Natural killer cell treated with Interleukin-12 subunit alpha and Interleukin-12 subunit beta and Interleukin-15 and Interleukin-18, amount 100 ng/mL, for 72 hours (primary cell): ENCODE measurements at places on chromosomes 7 and 10. TPM values are rescaled to one million over a fixed set of nuclear protein-coding genes. Genes with fewer than 3 reads are reported as not detected.

DNA sequence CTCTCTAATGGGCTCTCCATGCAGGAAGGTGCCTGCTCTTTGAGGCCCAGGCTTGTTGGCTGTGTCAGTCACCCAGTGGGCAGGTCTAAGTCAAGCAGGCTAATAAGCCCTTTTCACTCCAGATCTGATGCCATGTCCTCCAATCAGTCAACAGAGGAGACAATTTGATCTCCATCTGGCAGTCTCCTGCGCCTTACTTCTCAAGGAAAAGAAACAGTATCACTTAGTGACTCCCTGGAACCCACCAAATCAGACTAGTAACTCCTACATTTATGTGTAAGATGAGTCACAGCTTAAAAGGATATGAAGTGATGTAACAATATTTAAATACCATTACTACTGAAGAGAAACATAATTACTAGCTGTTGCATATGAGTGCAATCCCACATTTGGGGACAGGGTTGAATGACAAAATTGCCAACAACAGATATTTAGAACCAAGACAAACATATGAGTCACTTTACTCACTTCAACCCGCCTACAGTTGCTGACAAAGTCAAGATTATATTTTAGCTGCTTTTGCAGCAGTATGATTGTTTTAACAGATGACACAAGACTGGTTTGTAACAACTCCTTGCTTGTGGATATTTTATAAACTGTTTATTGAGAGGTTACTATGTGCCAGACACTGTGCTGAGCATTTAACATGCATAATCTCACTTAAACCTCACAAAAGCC lies 72.1 kb downstream of the USP6NL start:
- peaks cover 2% of the 10 kb centered on the region for H3K27me3 ChIP-seq
- H3K36me3 ChIP-seq, result no peaks in the 10 kb centered on the region
- H3K4me3 ChIP-seq, result no peak overlapping the region

- peaks cover 18% of the 10 kb centered on the region for H3K4me1 ChIP-seq
- no peaks in the 10 kb centered on the region for H3K27me3 ChIP-seq
- H3K36me3 ChIP-seq, result no peaks in the 10 kb centered on the region
- DNase-seq, result peak; percentile 8
- no peak overlapping the region for H3K4me3 ChIP-seq
These were observed 6.4 kb downstream of the ADCK2 start for GRCh38 chr7:140679186-140679585.

- no peaks in the 10 kb centered on the region for H3K36me3 ChIP-seq
- DNase-seq, result no peak
- no peaks in the 10 kb centered on the region for H3K4me1 ChIP-seq
- H3K27me3 ChIP-seq, result peaks cover 3% of the 10 kb centered on the region
- H3K4me3 ChIP-seq, result no peak overlapping the region
- no peak overlapping the region for H3K27ac ChIP-seq
These were observed 216.0 kb downstream of the CALN1 start for GRCh38 chr7:72196176-72196575.

DNA sequence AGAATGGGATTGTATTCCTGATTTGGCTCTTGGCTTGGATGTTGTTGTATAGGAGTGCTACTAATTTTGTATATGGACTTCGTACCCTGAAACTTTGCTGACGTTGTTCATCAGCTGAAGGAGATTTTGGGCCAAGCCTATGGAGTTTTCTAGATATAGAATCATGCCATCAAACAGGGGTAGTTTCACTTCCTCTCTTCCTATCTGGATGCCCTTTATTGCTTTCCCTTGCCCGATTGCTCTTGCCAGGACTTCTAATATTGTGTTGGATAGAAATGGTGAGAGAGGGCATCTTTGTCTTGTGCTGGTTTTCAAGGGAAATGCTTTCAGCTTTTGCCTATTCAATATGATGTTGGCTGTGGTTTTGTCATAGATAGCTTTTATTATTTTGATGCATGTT lies 92.3 kb downstream of the CCDC7 start:
- H3K4me1 ChIP-seq, result no peaks in the 10 kb centered on the region
- H3K27me3 ChIP-seq, result no peaks in the 10 kb centered on the region
- DNase-seq, result no peak

DNA sequence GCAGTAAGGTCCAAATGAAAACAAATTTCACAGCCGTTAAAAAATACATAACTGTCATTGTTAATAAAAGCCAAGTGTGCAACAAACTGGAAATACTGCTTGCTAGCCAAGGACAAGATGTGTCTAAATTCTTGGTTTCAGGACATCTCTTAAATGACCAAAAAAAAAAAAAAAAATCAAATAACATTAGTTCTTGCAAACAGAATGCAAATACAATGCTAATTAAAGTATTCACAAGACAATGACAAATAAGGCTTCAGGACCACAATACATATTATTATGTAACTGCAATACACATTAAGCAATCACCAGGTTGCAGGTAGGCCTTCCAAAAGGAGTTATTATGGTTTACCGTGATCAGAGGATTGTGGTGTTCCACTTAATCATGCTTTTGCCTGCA lies 3.6 kb downstream of the ARHGAP21 start:
- H3K27me3 ChIP-seq, result no peaks in the 10 kb centered on the region
- H3K36me3 ChIP-seq, result no peaks in the 10 kb centered on the region
- no peak overlapping the region for H3K4me3 ChIP-seq
- no peak for DNase-seq
- H3K27ac ChIP-seq, result no peak overlapping the region
- H3K4me1 ChIP-seq, result peaks cover 9% of the 10 kb centered on the region

DNA sequence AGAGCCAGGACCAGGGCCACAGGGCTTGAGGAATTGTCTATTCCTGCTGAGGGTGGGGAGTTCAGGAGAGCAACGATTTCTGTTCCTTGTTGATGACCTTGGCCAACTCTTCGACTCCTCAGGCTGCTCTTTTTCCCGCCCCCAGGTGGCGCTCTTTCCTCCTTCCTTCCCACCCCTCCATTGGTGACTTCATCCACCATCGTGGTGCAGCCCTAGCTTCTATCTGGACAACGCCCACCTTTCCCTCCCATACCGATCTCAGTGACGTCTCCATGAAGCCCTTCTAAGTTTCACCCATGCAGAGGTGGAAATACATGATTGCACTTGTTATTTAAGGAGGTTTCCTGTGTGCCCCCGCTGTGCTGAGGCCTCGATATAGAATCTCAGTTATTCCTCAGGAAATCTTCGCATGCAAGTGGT lies 22.1 kb upstream of the CARD11 start:
- H3K27ac ChIP-seq, result peak overlapping the region; percentile 88
- DNase-seq, result peak; percentile 75
- H3K4me1 ChIP-seq, result peaks cover 79% of the 10 kb centered on the region

The TMEM270 gene
- total RNA-seq, result not detected

DNA sequence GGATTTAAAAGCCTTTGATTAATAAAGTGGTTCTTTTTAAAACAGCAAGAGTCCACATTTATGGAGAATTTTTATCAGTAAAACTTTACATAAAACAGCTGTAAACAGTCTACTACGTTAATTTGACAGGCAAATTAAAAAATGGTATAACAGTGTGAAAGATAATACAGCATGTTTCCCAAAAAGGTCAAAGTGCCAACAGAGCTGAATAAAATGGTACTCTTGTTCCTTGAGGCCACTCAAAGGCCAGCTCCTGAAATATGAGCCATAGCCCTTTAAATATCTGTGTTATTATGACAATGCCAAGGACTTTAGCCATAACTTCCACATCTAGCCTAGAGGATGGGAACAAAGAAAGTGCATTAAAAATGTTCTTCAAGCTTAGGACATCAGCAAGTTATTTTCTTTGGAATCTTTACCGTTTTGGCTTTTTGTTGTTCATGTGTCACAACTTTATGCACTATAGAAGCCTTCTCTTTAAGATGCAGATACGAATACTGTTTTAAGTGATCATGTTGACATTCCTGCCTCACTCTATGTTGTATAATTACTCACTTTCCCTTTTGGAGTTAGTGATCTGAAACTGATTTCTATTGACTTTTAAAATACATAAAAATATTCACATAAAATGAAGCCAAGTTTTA lies 165.6 kb downstream of the RNLS start:
- no peaks in the 10 kb centered on the region for H3K4me1 ChIP-seq
- no peak overlapping the region for H3K4me3 ChIP-seq
- no peak for DNase-seq
- H3K27ac ChIP-seq, result no peak overlapping the region

GRCh38 chr10:104259999-104260774 lies 5.5 kb downstream of the GSTO1 start:
- H3K36me3 ChIP-seq, result peaks cover 50% of the 10 kb centered on the region
- no peak for DNase-seq
- H3K27ac ChIP-seq, result peak overlapping the region; percentile 83
- peaks cover 71% of the 10 kb centered on the region for H3K4me1 ChIP-seq
- H3K27me3 ChIP-seq, result no peaks in the 10 kb centered on the region

The CLEC5A gene
- total RNA-seq, result not detected

DNA sequence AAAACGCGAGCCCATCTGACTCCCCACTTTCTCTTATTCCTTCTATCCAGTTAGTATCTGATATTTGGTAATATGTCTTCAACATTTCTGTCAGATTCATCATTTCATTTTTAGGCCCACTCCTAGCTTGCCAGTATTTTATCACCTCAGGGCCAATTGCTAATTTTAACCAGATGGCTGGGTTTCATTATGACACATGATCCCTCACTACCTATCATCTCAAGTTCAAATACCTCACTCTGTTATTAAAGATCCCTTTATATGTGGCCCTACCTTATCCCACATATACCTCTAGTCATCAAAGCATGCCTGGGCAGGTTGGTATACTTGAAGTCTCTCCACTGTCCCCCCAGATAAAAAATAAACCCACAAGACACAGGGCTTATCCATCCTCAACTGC lies 104.9 kb downstream of the RNLS start:
- H3K27me3 ChIP-seq, result no peaks in the 10 kb centered on the region
- DNase-seq, result no peak
- no peaks in the 10 kb centered on the region for H3K4me1 ChIP-seq
- no peaks in the 10 kb centered on the region for H3K36me3 ChIP-seq
- no peak overlapping the region for H3K27ac ChIP-seq

DNA sequence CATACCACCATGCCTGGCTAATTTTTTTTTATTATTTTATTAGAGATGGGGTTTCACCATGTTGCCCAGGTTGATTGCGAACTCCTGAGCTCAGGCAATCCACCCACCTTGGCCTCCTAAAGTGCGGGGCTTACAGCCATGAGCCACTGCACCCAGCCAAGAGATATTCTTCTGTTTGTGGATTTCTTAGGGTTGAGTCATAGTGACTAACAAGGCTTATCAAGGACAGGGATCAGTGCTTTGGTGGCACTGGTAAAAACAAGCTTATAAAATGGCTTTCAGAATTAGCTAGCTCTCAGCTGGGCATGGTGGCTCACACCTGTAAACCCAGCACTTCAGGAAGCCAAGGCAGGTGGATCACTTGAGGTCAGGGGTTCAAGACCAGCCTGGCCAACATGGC lies 122.4 kb downstream of the ZNF248 start:
- no peaks in the 10 kb centered on the region for H3K27me3 ChIP-seq
- no peak for DNase-seq
- no peak overlapping the region for H3K27ac ChIP-seq

GRCh38 chr7:4113976-4114375 lies 568.1 kb upstream of the FOXK1 start:
- no peak overlapping the region for H3K27ac ChIP-seq
- H3K4me1 ChIP-seq, result no peaks in the 10 kb centered on the region
- no peak for DNase-seq
- no peaks in the 10 kb centered on the region for H3K27me3 ChIP-seq
- no peak overlapping the region for H3K4me3 ChIP-seq

DNA sequence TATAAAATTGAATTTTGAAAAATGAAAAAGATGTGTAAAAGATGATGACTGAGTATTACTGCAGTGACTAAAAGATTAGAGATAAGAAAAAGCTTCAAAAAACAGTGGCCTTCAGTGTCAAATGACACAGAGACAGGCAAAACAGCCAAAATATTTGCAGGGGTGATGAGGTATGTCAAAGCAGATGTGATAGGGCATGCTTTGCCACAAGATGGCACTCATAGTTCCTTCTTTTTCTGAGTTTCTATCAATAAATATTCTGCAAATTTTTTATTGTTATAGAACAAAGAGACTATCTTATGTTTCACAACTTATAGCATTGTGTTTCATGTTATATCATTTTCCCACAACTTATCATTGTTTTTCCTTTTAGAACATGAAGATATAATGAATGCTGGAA lies 344.1 kb upstream of the HPS1 start:
- no peaks in the 10 kb centered on the region for H3K4me1 ChIP-seq
- no peak overlapping the region for H3K27ac ChIP-seq
- no peaks in the 10 kb centered on the region for H3K36me3 ChIP-seq
- H3K27me3 ChIP-seq, result no peaks in the 10 kb centered on the region
- H3K4me3 ChIP-seq, result no peak overlapping the region

The SH2D4B gene
- total RNA-seq, result 0.25 TPM
